Lung (tissue), 17 donors: ENCODE measurements at places on chromosomes 4 and X. TPM values are rescaled to one million over a fixed set of nuclear protein-coding genes. Genes with fewer than 3 reads are reported as not detected.
A peak's percentile ranks its signal among the peaks of the same experiment; 100 is the strongest.

The GPM6B gene
- 13.4 TPM for total RNA-seq

The PPP4R3C gene
- not detected for total RNA-seq

The MAGEH1 gene
- 22.3 TPM for total RNA-seq

The ZDHHC15 gene
- 1.8 TPM for total RNA-seq

The GABRB1 gene
- not detected for total RNA-seq

The RAB39B gene
- total RNA-seq, result 0.83 TPM

DNA sequence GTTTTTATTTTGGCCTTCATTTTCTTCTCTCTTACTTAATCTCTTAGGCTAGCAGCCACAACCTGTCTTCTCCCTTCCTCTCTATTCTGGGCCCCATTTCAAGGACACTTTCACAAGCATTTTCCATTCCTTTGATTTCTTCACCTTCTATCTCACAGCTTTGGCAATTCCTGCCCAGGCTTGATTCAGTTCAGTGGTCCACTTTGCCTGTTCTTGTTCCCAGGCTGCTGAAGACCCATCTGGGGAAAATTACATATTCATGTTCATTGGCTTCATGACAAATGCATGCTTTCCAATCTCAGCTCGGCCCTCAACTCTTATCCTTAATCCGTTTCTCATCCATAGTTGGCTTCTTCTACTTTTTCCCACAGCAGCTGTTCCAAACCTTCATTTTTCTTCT is 38.7 kb upstream of the LPAR4 start:
- no peak for DNase-seq

DNA sequence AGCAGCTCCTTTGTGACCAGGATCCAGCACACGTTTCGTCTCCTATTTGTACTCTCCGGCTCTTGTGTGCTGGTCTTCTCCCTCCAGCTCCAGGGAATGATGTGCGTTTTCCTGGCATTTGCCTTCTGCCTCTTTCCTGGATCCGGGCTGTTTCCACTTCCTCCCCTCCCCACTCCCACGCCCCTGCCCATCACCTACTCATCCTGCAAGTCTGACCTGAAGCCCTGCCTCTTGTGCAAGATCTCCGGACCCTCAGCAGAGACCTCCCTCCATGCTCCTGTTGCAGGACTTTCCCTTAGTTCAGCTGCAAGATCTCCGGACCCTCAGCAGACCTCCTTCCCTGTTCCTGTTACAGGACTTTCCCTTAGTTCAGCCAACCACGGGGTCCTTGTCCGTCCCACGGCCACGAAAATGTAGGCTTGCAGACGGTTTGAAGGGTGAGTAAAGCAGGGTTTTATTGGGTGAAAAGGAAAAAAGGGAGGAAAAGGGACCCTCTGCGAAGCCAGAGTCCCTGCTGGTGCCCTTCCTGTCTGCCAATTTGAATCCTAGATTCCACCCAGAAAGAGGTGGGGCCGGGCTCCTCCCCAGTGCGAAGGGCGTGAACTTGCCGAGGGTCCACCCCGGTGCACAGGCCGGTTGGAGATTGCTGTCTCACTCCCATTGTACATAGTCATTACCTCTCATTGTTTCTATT is 74.4 kb upstream of the IRF2 start:
- no peak for DNase-seq

- no peak for DNase-seq
Observed at GRCh38 chrX:114626323-114626722, 42.4 kb downstream of the HTR2C start.

- DNase-seq, result no peak
Observed at GRCh38 chr4:91827914-91828313, 475.9 kb upstream of the GRID2 start.

- DNase-seq, result no peak
Observed at GRCh38 chrX:109601486-109601885, 23.5 kb downstream of the KCNE5 start.

GRCh38 chrX:19040373-19040772 is 56.5 kb upstream of the PHKA2 start:
- DNase-seq, result peak; percentile 5

DNA sequence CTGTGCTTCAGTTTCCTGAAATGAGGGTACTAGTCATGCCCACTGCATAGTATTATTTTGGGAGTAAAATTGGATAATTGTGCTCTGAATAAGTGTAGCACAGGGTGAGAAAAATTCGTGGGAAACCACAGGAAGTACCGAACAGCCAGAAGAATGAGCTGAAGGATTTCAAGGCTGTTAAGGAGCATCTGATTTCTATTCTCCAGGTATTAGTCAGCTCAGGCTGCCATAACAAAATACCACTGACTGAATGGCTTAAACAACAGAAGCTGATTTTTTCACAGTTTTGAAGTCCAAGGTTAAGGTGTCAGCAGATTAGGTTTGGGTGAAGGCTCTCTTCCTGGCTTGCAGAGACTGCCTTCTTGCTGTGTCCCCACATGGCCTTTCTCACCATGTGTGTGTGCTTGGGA is 41.9 kb downstream of the WWC2 start:
- DNase-seq, result no peak

DNA sequence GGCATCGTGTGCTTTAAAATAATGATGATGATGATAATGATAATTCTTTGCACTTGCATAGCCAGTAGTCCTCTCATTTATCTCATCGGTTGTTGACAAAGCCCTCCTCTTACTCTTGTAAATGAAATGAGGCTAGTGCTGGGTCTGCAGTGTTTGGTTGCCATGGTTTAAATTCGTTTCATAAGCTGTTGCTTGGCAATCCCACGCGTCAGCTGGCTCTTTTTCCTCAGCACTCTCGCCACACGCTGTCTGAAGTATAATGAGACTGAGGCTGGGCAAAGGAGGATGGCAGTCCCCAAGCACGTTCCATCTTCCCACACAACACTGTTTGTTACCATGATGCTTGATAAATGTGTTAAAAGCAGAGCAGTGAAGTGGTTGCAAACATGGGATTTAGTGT is 15.5 kb downstream of the PAGE4 start:
- peak; percentile 80 for DNase-seq

DNA sequence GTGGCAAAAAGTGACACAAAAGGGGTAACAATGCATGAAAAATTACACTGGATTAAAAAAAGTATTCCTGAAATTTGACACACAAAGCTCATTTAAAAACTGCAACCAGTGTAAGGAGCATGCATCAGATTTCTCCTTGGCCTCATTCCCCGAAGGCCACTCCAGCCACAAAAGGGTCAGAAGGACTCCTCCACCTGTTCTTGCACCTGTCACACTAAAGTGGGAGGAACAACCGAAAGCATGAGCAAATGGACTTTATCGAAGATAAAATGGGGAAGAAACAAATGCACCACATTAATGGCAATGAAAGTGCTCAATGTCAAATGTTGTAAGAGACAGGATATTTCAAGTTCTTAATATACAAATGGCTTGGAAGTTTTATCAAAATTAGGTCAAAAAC is 88.2 kb downstream of the ADGRA3 start:
- DNase-seq, result no peak

- no peak for DNase-seq
Observed at GRCh38 chr4:128601991-128602695, 207.4 kb upstream of the JADE1 start.

- DNase-seq, result peak; percentile 91
Observed at GRCh38 chr4:57080781-57081650, 29.2 kb downstream of the IGFBP7 start.

DNA sequence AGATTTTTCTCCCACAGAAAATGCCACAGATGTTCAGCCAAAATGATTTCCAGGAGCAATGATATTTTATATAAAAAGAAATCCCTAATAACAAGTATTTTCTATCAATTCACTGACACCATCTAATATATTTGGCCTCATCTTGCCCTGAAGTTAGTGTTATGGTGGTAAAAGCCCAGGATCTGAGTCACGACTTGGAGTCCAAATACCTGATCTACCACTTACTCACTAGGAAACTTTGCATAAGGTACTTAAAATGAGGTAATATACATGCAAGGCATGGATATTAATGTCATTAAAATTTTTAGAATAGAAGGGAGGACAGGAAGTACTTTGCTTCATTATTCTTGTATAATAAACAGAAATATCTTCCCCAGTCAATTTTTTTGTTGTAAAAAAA is 16.3 kb downstream of the PPP3CA start:
- DNase-seq, result no peak

GRCh38 chr4:89069481-89069880 is 12.5 kb upstream of the FAM13A start:
- DNase-seq, result no peak

GRCh38 chr4:156975686-156976085 is 4.1 kb upstream of the PDGFC start:
- no peak for DNase-seq

GRCh38 chr4:42703813-42704212 is 46.9 kb upstream of the ATP8A1 start:
- DNase-seq, result no peak
